Esophagus muscularis mucosa (tissue), 4 donors: ENCODE measurements at places on chromosomes 12 and 14. TPM values are rescaled to one million over a fixed set of nuclear protein-coding genes. Genes with fewer than 3 reads are reported as not detected.
A peak's percentile ranks its signal among the peaks of the same experiment; 100 is the strongest.

The SLC10A1 gene
- not detected for total RNA-seq

The CBLN3 gene
- 2.0 TPM for total RNA-seq

The VSIG10 gene
- total RNA-seq, result 22.7 TPM

The AKAP3 gene
- total RNA-seq, result 0.63 TPM

The HSPB8 gene
- 439 TPM for total RNA-seq

The GDF3 gene
- not detected for total RNA-seq

DNA sequence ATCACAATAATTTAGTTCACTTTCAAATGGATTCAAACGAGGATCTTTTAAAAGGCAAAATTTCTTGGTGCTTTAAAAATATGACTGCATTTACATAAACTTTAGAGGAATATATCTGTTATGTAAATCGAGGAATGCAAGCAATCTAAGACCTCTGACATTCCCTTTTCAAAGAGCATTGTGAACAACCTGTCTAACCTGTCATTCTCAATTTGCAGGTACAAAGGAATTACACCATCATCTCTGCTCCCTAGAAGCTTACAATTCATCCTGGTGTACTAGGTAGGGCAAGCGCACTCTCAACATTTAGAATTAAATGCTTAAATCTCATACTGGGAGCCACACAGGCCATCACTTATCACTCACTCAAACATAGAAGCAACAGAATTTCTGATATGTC, 35.6 kb downstream of the BMP4 start:
- H3K4me1 ChIP-seq, result no peaks in the 10 kb centered on the region
- no peak overlapping the region for H3K4me3 ChIP-seq
- no peaks in the 10 kb centered on the region for H3K27me3 ChIP-seq
- no peak overlapping the region for H3K27ac ChIP-seq
- DNase-seq, result no peak

DNA sequence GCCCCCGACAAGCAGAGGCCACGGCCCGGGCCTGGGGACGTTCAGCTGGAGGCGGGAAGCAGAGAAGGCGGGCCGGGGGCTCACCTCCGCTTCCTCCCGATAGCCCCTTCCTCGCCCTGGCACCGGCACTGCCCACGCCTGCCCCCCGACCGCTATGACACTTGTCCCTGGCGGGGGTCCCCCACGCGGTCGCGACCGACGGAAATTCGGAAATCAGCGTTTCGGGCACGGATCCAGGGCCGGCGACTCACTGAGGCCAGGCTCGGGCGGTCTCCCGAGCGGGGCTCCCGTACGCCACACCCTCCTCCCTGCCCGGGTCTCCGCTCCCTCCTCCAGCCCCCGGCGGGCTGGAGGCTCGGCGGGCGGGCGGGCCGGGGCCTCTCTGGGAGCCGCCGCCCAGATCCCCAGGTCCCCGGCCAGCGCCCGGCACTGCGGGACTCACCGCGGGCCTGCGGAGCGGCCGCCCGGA, 581 bp downstream of the PITPNM2 start:
- H3K27me3 ChIP-seq, result no peaks in the 10 kb centered on the region
- peaks cover 40% of the 10 kb centered on the region for H3K4me1 ChIP-seq
- H3K36me3 ChIP-seq, result no peaks in the 10 kb centered on the region
- H3K27ac ChIP-seq, result peak overlapping the region; percentile 86

DNA sequence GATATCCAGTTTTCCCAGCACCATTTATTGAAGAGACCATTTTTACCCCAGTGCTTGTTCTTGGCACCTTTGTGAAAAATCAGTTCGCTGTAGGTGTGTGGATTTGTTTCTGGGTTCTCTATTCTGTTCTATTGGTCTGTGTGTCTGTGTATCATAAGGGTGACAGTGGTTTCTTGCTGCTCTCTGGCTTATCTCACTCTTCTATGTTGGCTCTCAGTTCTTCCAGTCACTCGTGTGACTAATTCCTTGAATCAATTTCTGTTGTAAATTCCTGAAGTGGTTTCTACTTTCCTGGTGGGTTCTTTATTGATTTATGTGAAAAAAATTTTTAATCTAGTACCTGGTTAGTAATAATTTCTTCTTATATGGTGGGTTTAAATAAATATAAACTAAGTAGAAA, 58.3 kb downstream of the OTOGL start:
- no peaks in the 10 kb centered on the region for H3K36me3 ChIP-seq
- no peaks in the 10 kb centered on the region for H3K27me3 ChIP-seq
- DNase-seq, result no peak
- H3K4me3 ChIP-seq, result no peak overlapping the region

DNA sequence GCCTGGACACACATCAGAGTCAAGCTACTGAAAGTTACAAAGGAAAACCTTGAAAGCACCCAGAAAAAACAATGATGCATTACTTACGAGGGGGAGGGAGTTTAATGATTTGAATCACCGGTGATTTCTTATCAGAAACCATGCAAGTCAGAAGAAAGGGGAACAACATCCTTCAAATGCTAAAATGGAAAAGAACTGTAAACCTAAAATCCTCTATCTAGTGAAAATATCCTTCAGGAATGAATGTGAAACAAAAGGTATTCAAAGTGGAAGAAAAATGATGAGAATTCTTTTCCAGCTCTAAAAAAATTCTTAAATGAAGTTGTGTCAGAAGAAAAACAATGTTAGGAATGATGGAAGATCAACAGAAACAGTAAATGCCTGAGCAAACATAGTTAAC, 16.8 kb downstream of the SCAF11 start:
- peaks cover 91% of the 10 kb centered on the region for H3K4me1 ChIP-seq
- H3K27me3 ChIP-seq, result no peaks in the 10 kb centered on the region
- no peak overlapping the region for H3K27ac ChIP-seq
- DNase-seq, result no peak

- no peak for DNase-seq
- no peaks in the 10 kb centered on the region for H3K36me3 ChIP-seq
- no peak overlapping the region for H3K4me3 ChIP-seq
- no peaks in the 10 kb centered on the region for H3K4me1 ChIP-seq
- H3K27me3 ChIP-seq, result no peaks in the 10 kb centered on the region
- H3K27ac ChIP-seq, result no peak overlapping the region
Measured at GRCh38 chr12:127245009-127245408, 1022.0 kb upstream of the TMEM132C start.

DNA sequence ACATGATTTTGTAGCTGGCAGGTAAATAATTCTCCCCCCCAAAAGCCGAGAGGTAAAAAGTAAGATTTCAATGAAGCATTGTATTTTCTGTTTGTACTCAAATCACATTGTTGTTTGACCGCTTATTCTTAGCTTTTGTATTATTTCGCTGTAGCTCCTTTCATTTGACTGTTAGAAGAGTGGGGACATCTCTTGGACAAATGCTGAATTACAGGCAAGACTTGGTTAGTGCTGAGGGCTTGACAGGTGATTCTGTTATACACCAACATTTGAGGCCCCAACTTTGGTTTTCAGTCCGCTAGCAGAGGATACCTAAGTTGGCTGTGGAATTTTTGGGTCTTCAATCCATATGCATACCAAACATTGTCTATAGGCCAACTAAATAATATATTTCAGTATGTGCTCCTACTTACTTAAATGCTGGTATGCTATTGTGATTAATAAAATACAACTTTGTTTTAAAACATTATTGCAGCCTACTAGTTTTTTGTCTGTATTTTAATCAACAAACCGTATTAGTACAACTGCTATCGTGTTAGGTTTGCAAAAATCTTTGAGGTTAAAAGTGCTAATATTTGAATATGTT, 102.2 kb downstream of the ERC1 start:
- H3K27ac ChIP-seq, result no peak overlapping the region
- H3K27me3 ChIP-seq, result no peaks in the 10 kb centered on the region
- no peaks in the 10 kb centered on the region for H3K36me3 ChIP-seq
- H3K4me1 ChIP-seq, result peaks cover 11% of the 10 kb centered on the region

DNA sequence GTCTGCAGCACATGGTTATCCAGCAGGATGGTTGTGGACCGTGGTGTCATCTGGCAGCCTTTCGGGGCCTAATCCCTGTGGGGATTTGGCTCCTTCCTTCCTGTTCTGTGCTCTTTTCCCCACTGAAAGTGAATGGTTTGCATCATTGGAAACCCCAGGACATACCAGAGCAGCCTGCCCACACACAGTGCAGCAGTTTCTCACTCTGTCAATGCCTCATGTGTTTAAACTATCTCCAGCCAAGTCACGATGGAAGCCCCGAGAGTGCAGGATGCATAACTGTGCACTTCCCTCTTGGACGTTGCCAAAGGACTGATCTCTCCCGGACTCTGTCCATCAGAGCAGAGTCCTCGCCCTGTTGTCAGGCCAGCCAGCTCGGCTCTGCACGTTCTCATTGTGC, 29.0 kb upstream of the AMN start:
- no peak overlapping the region for H3K4me3 ChIP-seq
- H3K4me1 ChIP-seq, result peaks cover 18% of the 10 kb centered on the region
- H3K27me3 ChIP-seq, result no peaks in the 10 kb centered on the region
- H3K36me3 ChIP-seq, result peaks cover 43% of the 10 kb centered on the region
- H3K27ac ChIP-seq, result peak overlapping the region; percentile 50

- H3K27me3 ChIP-seq, result no peaks in the 10 kb centered on the region
- no peak overlapping the region for H3K27ac ChIP-seq
- H3K36me3 ChIP-seq, result no peaks in the 10 kb centered on the region
- DNase-seq, result no peak
- H3K4me1 ChIP-seq, result peaks cover 5% of the 10 kb centered on the region
Measured at GRCh38 chr12:124024263-124024678, 51.3 kb downstream of the ZNF664 start.

DNA sequence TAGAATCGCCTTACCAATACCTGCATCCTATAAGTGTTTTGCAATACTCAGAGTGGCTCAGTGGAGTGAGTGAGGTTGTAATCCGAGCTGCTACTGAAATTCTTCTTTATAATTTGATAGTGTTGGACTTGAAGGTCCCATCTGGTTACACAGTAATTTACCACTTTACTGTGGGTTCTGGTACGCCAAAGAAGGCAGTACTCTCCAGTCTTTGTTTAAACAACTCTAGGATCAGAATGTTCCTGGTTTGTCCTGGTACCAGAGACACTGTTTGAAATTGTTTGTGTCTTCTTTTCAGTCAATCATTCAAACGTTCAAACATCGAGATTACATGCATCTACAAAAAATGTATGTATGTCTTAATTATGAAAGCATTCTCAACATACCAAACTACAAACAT, 51.3 kb upstream of the AMN1 start:
- H3K27ac ChIP-seq, result no peak overlapping the region
- no peaks in the 10 kb centered on the region for H3K27me3 ChIP-seq
- no peak for DNase-seq
- no peaks in the 10 kb centered on the region for H3K4me1 ChIP-seq

DNA sequence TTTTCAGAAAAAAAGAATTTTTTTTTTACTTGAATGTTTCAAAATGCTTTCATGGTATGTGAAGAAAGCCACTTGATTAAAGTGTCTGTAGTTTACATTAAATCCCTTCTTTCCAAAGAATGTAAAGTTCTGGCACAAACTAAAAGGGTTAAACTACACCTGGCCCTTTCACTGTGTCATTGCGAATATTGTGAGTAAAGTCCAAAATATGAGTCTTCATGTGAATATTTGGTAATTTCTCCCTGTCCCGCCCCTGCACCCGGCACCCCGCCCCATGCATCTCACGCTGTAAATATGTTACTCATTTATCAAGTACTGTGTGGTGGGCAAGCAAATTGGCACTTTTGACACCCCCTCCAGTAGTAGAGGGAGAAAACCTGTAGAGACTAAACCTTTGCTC, 274.7 kb downstream of the TTC6 start:
- no peak for DNase-seq
- no peak overlapping the region for H3K27ac ChIP-seq
- H3K4me1 ChIP-seq, result no peaks in the 10 kb centered on the region
- H3K4me3 ChIP-seq, result no peak overlapping the region
- H3K36me3 ChIP-seq, result no peaks in the 10 kb centered on the region

GRCh38 chr14:63322897-63323573, 4.3 kb upstream of the GPHB5 start:
- no peak for DNase-seq
- H3K36me3 ChIP-seq, result no peaks in the 10 kb centered on the region
- no peak overlapping the region for H3K4me3 ChIP-seq
- H3K27ac ChIP-seq, result no peak overlapping the region
- H3K27me3 ChIP-seq, result no peaks in the 10 kb centered on the region
- H3K4me1 ChIP-seq, result no peaks in the 10 kb centered on the region

- H3K27me3 ChIP-seq, result no peaks in the 10 kb centered on the region
- DNase-seq, result no peak
- no peak overlapping the region for H3K27ac ChIP-seq
Measured at GRCh38 chr14:65070471-65070976, 31.8 kb downstream of the MAX start.
